ENCODE measurements at places on chromosomes 13 and 19. TPM values are rescaled to one million over a fixed set of nuclear protein-coding genes. Genes with fewer than 3 reads are reported as not detected.

DNA sequence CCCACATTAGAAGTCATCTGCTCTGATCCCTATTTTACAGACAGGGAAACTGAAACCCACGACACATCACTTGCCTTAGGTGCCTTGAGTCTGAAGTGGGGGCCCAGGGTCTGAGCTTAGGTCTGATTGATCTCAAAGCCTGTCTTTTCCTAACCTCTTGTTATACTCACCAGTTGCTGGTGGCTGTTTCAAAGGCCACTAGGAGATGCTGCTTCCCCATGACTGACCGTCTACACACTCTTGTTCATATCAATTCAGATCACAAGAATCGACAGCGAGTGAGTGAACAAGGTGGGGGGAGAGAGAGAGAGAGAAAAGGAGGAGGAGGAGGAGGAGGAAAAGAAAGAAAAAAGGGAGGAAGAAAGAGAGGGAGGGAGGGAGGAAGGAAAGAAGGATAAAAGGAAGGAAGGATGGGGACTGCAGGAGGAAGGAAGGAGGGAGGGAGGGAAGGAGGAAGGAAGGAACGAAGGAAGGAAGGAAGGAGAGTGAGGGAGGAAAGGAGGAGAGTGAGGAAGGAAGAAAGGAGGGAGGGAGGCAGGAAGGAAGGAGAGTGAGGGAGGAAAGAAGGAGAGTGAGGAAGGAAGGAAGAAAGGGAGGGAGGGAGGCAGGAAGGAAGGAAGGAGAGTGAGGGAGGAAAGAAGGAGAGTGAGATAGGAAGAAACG lies 3.3 kb downstream of the OR10H1 start:
- no peak for DNase-seq

DNA sequence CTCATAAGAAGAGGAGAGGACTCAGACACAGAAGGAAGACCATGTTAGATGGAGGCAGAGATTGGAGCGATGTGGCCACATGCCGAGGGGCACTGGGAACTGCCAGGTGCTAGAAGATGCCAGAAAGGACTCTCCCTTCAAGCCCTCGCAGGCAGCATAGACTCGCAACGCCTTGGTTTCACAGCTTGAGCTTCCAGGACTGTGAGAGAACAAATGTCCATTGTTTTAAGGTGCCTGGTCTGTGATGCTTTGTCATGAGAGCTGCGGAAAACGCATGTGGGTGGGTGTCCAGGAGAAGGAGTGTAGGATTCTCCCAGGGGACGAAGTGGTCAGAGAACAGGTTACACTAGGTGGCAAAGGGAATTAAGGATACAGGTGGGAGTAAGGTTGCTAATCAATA lies 125.9 kb upstream of the USP29 start:
- DNase-seq, result no peak

- no peak for DNase-seq
These were observed 6.9 kb downstream of the MKNK2 start for GRCh38 chr19:2043961-2044708.

- DNase-seq, result no peak
These were observed 229.8 kb downstream of the KLF5 start for GRCh38 chr13:73288596-73288995.

DNA sequence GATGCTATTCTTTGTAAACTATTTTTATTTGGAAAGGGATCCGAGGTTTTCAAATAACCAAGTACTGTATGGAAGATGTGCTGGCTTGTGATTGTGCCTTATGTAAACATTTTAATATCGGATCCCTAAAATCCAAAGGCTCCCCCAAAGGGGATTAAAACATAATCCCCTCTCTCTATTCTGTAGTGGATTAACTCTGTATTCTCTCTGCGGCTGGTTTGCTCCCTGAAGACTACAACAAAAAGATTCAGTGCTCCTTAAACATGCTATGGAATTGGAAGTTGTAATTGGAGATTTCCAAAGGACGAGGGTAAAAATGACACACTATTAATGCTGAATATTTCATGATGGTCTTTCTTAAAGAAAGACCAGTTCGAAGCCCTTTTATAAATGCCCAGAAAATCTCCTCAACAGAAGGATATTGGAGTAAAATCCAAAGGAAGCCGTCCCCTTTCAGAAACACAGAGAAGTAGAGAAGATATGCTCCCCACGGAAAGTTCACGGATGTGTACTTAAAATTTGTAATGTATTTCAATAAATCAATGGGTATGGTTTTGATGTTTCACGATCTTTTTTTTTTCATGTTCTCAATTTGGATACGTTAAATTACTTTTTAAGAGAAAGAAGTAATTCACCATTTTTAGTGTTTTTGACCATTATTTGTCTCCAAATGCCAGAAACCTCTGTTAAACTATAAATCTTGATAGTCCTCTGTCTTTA lies 6.5 kb downstream of the MAB21L1 start:
- no peak for DNase-seq

Gene MCEMP1
- not detected for total RNA-seq

All from fibroblast of villous mesenchyme (primary cell).